ENCODE measurements at places on chromosomes 3 and 15.

- no peaks in the 10 kb centered on the region for H3K36me3 ChIP-seq
- H3K27ac ChIP-seq = no peak overlapping the region
- no peaks in the 10 kb centered on the region for H3K4me1 ChIP-seq
- H3K4me3 ChIP-seq = peak overlapping the region; percentile 25
- DNase-seq = no peak
- peaks cover 15% of the 10 kb centered on the region for H3K27me3 ChIP-seq
Measured at GRCh38 chr3:72887343-72887704, 522 bp upstream of the GXYLT2 start.

- peaks cover 14% of the 10 kb centered on the region for H3K4me1 ChIP-seq
- no peaks in the 10 kb centered on the region for H3K27me3 ChIP-seq
- no peak overlapping the region for H3K4me3 ChIP-seq
- DNase-seq = peak; percentile 36
- no peak overlapping the region for H3K27ac ChIP-seq
Measured at GRCh38 chr15:78979456-78980320, 34.8 kb upstream of the CTSH start.

GRCh38 chr15:53307952-53308624 lies 451.4 kb downstream of the WDR72 start:
- no peaks in the 10 kb centered on the region for H3K36me3 ChIP-seq
- H3K4me3 ChIP-seq = no peak overlapping the region
- no peaks in the 10 kb centered on the region for H3K4me1 ChIP-seq
- H3K27ac ChIP-seq = no peak overlapping the region

- H3K4me3 ChIP-seq = no peak overlapping the region
- no peak for DNase-seq
- no peak overlapping the region for H3K27ac ChIP-seq
Measured at GRCh38 chr3:23389686-23390085, 186.6 kb downstream of the UBE2E2 start.

DNA sequence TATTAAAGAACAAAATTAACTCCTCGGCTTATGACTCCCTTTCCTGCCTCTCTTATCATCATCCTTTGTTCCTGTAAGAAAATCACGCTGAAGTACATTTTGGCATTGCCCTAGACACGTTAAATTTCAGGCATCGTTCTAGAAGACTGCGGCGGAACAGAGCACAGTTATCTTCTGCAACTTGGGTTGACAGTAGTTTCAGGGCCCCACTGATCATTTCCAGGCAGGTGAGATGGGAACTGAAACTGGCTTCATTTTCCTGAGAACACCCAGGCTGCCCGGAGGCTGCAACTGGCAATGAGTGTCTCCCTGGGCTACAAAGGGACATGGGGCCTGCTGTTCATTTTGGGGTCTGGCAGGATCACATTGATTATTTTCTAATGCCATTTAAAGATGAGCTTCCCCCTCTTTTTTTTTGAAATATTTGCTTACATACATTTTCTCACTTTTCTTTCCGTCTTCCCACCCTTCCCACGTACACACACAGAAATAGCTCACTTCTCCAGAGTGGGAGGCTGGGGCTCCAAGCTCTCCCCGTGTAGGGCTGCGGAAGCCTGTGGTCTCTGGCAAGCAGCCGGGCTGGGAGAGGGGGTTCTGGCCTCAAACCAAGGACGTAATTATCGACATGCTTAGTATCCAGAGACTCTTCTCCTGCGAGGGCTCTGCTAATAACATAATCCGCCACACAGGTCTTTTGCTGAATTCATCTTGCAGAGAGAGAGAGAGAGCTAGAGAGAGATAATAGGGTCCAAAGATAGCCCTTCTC lies 267.4 kb downstream of the ABHD5 start:
- peaks cover 30% of the 10 kb centered on the region for H3K4me1 ChIP-seq
- H3K27ac ChIP-seq = peak overlapping the region; percentile 63

GRCh38 chr3:165233501-165234195 lies 37.5 kb upstream of the SLITRK3 start:
- H3K27ac ChIP-seq = no peak overlapping the region
- no peaks in the 10 kb centered on the region for H3K4me1 ChIP-seq
- H3K27me3 ChIP-seq = no peaks in the 10 kb centered on the region
- no peak for DNase-seq
- no peak overlapping the region for H3K4me3 ChIP-seq
- H3K36me3 ChIP-seq = no peaks in the 10 kb centered on the region

- no peak overlapping the region for H3K27ac ChIP-seq
- H3K4me1 ChIP-seq = no peaks in the 10 kb centered on the region
- no peak for DNase-seq
- no peaks in the 10 kb centered on the region for H3K36me3 ChIP-seq
Measured at GRCh38 chr3:10927551-10927950, 65.0 kb upstream of the SLC6A1 start.

DNA sequence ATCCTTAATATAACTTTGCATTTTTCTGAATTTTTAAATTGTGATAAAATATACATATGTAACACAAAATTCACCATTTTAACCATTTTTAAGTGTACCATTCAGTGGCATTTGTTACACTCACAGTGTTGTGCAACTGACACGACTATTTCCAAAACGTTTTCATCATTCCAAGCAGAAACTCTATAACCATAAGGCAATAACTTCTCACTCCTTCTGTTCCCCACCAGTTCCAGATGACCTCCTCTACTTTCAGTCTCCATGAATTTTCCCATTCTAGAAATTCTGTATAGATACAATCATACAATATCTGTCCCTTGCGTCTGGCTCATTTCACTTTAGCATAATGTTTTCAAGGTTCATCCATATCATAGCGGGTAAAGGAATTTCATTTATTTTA lies 223.5 kb upstream of the TTC14 start:
- no peaks in the 10 kb centered on the region for H3K27me3 ChIP-seq
- H3K4me1 ChIP-seq = peaks cover 8% of the 10 kb centered on the region
- no peak overlapping the region for H3K4me3 ChIP-seq
- no peaks in the 10 kb centered on the region for H3K36me3 ChIP-seq

DNA sequence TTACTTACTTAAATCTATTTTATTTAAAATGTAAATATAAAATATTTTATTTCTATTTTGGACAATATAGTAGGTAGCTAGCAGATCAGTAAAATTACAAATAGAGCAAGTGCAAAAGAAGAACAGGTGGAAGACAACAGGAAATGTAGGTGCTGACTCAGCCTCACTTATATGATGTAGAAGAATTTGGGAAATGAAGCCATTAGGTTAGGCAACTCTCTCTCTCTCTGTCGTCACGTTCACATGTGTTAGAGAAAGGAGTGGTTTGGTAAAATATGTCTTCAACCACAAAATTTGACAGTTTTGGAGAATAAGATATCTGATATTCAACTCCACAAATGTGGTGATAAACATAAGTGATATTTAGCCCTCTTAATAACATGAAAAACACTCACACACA lies 532.5 kb upstream of the KCNMB2 start:
- no peaks in the 10 kb centered on the region for H3K36me3 ChIP-seq
- no peak overlapping the region for H3K27ac ChIP-seq
- DNase-seq = no peak
- H3K4me3 ChIP-seq = no peak overlapping the region
- 0 out of 2 replicates have a peak, but pooled peaks cover 3% of the 10 kb centered on the region for H3K4me1 ChIP-seq

DNA sequence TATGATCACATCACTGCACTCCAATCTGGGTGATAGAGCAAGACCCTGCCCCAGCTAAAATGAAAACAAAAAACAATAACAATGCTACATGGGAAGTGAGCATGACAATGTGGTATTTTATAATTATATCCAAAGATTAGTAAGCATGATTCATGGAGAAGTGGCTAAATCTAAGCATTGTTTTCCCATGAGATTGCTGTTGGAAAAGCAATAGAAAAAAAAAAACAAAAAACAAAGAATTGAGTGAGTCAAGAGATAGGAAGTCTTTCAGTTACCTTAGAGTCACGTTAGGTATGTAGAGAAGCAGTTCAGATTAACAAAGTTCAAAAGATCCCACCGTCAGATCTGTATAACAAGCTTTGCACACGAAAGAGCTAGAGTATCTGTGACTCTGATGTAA lies 210.3 kb upstream of the CNTN6 start:
- H3K4me1 ChIP-seq = no peaks in the 10 kb centered on the region
- no peaks in the 10 kb centered on the region for H3K27me3 ChIP-seq
- no peak overlapping the region for H3K27ac ChIP-seq
- no peak overlapping the region for H3K4me3 ChIP-seq
- DNase-seq = no peak
- no peaks in the 10 kb centered on the region for H3K36me3 ChIP-seq

- H3K27me3 ChIP-seq = no peaks in the 10 kb centered on the region
- peaks cover 24% of the 10 kb centered on the region for H3K4me1 ChIP-seq
- H3K27ac ChIP-seq = peak overlapping the region; percentile 40
- H3K36me3 ChIP-seq = no peaks in the 10 kb centered on the region
Measured at GRCh38 chr3:56424336-56424735, 43.9 kb downstream of the ERC2 start.

- H3K36me3 ChIP-seq = no peaks in the 10 kb centered on the region
- peaks cover 14% of the 10 kb centered on the region for H3K4me1 ChIP-seq
- no peak overlapping the region for H3K27ac ChIP-seq
- no peak for DNase-seq
Measured at GRCh38 chr3:132232231-132232792, 84.9 kb upstream of the ACP3 start.

DNA sequence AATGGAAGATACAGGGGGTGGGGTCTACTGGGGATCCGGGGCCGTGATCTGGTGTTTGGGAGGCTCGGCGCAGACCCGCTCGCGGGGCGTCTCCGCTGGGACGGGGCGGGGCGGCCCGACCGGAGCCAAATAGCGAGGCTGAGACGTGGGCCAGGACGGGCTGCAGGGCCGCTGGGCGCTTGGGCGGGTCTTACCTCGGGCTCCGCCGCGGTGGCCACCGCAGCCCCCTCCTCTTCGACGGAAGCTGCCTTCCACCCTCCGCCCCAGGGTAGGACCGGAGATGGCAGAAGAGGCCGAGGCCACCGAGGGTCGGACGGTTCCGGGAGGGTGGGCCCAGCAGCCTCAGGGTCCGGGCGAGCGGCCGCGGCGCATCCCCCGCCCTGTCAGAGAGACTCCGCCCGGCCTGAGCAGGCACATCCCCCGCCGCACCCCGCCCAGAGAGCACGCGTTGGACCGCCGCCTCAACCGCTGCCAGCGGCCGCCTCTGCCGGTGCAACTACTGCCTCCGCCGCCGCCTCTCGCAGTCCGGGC lies 399 bp downstream of the MYO9A start:
- peaks cover 12% of the 10 kb centered on the region for H3K4me1 ChIP-seq
- no peaks in the 10 kb centered on the region for H3K36me3 ChIP-seq
- DNase-seq = peak; percentile 75
- no peaks in the 10 kb centered on the region for H3K27me3 ChIP-seq
- H3K27ac ChIP-seq = peak overlapping the region; percentile 53
- H3K4me3 ChIP-seq = peak overlapping the region; percentile 95

- no peak overlapping the region for H3K27ac ChIP-seq
- H3K4me3 ChIP-seq = no peak overlapping the region
- DNase-seq = no peak
- peaks cover 7% of the 10 kb centered on the region for H3K4me1 ChIP-seq
- no peaks in the 10 kb centered on the region for H3K27me3 ChIP-seq
Measured at GRCh38 chr15:66657185-66658020, 44.6 kb upstream of the SMAD6 start.

- H3K4me3 ChIP-seq = no peak overlapping the region
- H3K27me3 ChIP-seq = no peaks in the 10 kb centered on the region
- H3K36me3 ChIP-seq = no peaks in the 10 kb centered on the region
- H3K27ac ChIP-seq = no peak overlapping the region
- H3K4me1 ChIP-seq = peaks cover 25% of the 10 kb centered on the region
- no peak for DNase-seq
Measured at GRCh38 chr15:40889112-40889511, 5.1 kb upstream of the VPS18 start.

- H3K27ac ChIP-seq = no peak overlapping the region
- no peak for DNase-seq
- H3K36me3 ChIP-seq = no peaks in the 10 kb centered on the region
- H3K4me1 ChIP-seq = no peaks in the 10 kb centered on the region
- no peak overlapping the region for H3K4me3 ChIP-seq
- no peaks in the 10 kb centered on the region for H3K27me3 ChIP-seq
Measured at GRCh38 chr15:99989095-99989494, 255.9 kb upstream of the LYSMD4 start.

DNA sequence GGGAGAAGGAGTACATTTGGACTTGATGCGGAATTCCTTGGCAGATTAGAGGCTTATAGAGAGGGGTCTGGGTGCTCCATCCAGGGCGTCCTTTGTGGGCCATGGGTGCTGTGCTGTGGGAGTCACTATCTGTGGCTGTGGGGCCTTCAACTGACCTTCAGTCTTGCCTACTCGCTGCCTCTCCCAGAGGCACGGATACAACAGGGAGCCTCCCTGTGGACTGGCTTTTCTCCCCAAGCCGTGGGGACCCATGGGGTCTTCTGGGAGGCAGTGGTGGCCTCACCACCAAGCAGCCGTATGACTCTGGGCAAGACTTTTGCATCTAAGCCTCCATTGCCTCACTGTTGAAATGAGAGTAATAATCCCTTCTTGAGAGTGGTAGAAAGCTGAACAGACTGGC lies 83.9 kb downstream of the PDCD6IP start:
- H3K4me3 ChIP-seq = no peak overlapping the region
- no peaks in the 10 kb centered on the region for H3K4me1 ChIP-seq
- no peaks in the 10 kb centered on the region for H3K27me3 ChIP-seq
- H3K27ac ChIP-seq = no peak overlapping the region
- DNase-seq = no peak

GRCh38 chr3:19662486-19662885 lies 271.5 kb downstream of the EFHB start:
- H3K36me3 ChIP-seq = no peaks in the 10 kb centered on the region
- no peak overlapping the region for H3K4me3 ChIP-seq
- no peak overlapping the region for H3K27ac ChIP-seq

- no peaks in the 10 kb centered on the region for H3K36me3 ChIP-seq
- H3K4me3 ChIP-seq = no peak overlapping the region
- DNase-seq = no peak
- no peaks in the 10 kb centered on the region for H3K27me3 ChIP-seq
Measured at GRCh38 chr3:102200126-102200525, 234.7 kb upstream of the ZPLD1 start.

DNA sequence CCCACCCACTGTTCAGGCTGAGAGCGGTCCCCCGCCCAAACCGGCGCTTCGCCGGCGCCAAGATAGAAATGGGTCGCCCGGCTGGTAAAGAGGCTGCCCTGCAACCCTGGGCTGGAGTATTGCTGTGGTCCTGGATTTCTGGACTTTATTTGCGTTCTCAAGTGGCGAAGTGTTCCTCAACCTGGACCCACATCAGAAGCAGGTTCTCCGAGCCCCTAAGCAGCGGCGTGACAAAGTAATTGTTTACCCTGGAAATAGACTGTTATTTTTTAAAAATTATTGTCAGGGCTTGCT lies 481 bp upstream of the DYNC1LI1 start:
- peak overlapping the region; percentile 96 for H3K4me3 ChIP-seq

GRCh38 chr3:148727231-148727630 lies 29.5 kb downstream of the AGTR1 start:
- no peak overlapping the region for H3K27ac ChIP-seq
- no peak overlapping the region for H3K4me3 ChIP-seq
- DNase-seq = peak; percentile 73

GRCh38 chr3:51709004-51709420 lies 2.1 kb downstream of the GRM2 start:
- no peak overlapping the region for H3K4me3 ChIP-seq
- DNase-seq = no peak
- no peak overlapping the region for H3K27ac ChIP-seq

DNA sequence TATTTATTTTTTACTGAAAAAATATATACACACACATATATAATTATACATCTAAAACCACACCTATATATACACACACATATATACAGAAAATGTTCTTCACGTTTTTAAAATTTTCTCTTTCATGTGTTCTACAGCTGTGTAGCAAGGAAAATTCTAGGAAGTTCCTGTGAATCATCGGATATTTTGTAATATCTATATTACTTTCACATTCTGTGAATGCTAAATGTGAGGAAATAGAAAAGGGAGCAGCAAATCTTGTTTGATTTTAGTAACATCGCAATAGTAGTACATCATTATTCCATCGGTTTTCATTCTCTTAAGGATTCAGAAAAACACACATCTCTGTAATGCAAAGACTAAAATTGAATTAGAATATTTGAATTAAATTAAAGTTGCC lies 836.8 kb upstream of the NECTIN3 start:
- H3K4me1 ChIP-seq = no peaks in the 10 kb centered on the region
- no peak for DNase-seq
- H3K4me3 ChIP-seq = no peak overlapping the region
- H3K27ac ChIP-seq = no peak overlapping the region

Data from MM.1S (cell line).